ENCODE measurements at places on chromosomes 2 and 18.

GRCh38 chr2:150653351-150653750 is 165.9 kb upstream of the RND3 start:
- no peak for DNase-seq

GRCh38 chr18:22634464-22634863 is 216.7 kb upstream of the CTAGE1 start:
- no peak for DNase-seq

- no peak for DNase-seq
These were observed 133.4 kb downstream of the NDUFA10 start for GRCh38 chr2:239891698-239892097.

DNA sequence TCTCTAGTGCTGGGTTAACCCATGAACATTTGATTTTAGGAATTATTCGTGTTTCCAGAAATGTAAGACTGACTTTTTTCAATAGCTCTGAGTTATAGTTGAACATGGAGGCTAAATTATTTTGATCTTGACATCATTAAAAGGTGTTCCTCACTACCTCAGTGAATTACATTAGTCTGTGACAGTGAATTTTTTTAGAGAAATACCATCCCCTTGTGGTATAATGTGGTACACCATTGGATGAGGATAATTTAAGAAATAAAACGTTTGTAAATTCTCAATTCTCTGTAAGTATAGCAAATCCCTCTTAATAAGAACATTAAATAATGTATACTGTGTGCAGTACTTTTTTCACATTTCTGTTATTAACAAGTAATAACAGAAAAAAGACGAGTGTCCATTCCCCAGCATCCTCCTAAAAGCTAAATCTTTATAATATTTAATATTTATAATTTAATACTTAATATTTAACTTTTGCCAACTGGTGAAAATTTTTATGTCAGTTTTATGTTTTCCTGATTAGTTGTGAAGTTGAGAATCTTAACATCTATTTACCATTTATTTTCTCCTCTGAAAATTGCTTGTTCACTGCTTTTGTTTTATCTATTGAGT is 70.3 kb upstream of the CWC22 start:
- DNase-seq, result no peak

DNA sequence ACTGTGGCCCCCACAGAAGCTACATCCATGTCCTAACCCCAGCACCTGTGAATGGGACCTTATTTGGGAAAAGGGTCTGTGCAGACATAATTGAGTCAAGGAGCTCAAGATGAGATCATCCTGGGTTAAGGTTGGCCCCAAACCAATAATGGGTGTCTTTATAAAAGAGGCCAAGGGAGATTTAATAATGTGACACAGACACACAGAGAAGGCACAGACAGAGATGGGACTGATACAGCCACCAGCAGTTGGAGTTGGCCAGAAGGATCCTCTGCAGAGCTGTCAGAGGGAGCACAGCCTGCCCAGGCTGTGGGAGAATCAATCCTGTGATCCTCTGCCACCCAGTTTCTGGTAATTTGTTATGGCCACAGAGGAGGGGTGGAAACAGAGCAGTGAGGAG is 26.0 kb downstream of the SNORC start:
- no peak for DNase-seq

- no peak for DNase-seq
These were observed 36.0 kb upstream of the TTC27 start for GRCh38 chr2:32591669-32592463.

DNA sequence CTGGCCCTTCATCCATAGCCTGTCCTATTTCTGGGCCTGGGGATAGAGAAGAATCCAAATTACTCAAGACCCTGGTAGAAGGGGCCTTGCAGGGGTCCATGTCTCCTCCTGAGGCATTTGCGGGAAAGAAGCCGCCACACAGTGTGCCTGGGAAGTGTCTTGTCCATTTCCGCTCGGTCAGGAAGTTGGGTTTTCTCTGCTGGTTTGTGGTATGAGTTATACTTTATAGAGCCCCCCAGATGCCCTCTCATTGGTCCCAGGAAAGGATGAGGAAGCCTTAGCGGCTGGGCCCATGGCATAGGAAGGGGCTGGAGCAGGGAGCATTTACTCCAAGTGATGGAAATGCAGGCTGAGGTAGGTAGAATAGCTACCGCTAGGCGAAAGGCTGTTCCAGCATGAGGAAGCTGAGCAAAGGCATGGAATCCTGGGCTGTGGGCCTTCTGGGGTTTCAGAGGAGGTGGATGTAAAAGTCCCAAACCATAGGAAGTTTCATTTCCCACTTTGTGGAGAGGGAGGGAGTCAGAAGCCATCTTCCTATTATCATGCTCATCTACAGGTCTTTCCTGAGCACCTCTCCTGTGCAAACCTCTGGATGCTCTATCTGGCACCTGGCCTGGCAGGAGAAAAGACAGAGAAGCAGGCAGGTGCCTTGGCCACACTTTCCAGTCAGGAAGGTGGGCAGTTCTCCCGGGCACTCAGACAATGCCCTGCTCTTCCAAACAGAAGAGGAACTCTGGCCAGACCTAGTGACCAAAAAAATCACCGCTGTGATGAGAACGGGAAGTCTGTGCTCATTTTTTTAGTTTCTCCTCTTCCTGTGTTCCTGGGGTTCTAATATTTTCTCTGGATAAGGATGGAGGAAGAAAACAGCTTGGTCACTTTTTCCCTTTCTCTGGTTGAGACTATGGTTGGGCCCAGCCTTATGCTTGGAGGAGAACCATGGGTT is 2.6 kb upstream of the CD207 start:
- no peak for DNase-seq

DNA sequence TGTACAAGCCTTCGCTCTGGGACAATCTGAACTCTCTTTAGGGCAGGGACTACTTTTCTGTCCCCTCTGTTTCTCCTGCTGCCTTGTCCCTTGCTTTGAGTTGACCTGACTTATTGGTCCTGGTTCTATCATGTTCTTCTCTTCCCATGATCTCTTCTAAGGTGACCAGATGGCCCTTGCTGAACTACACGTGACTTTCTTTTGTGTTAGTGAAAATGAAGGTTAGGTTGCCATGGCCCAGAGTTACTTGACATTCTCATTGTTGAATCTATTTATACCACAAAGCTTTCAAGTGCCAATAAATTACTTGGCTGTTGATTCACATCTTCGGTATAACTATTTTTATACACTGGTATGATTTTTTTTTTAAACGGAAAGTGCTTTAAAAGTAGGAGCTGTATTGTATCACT is 24.4 kb downstream of the MRPL33 start:
- no peak for DNase-seq

GRCh38 chr2:242052421-242052820 is 182.9 kb downstream of the RTP5 start:
- DNase-seq, result no peak

GRCh38 chr2:86633155-86633651 is 9.5 kb upstream of the RNF103 start:
- no peak for DNase-seq

GRCh38 chr2:127651971-127652550 is 6.1 kb downstream of the GPR17 start:
- no peak for DNase-seq

DNA sequence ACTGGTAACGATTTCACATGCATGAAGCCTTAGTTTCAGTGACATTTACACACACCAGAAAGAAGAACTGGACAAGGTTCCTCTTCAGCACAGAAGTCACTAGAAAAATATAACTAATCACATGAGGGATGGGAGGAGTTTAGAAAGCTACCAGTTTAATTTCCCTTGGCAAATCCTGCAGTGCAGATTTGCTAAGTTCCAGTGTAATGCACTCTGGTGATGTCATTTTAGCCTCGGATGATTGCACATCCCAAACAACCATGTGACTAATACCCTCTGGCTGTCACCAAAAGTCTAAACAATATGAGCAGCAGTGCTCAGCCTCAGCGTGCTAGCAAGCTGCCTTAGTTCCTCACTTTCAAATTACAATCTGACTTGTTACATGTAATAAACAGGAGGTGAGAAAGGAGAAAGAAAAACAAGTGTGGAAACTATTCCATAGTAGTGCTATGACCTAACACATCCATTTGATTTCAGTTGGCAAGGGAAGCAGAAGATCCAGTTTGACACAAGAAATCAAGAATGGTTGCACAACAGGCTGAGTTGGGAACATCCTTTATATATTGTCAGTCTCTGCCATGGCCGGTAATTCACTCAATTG is 35.3 kb upstream of the PPP1CB start:
- no peak for DNase-seq

GRCh38 chr18:75654851-75655751 is 227.6 kb upstream of the SMIM21 start:
- no peak for DNase-seq

DNA sequence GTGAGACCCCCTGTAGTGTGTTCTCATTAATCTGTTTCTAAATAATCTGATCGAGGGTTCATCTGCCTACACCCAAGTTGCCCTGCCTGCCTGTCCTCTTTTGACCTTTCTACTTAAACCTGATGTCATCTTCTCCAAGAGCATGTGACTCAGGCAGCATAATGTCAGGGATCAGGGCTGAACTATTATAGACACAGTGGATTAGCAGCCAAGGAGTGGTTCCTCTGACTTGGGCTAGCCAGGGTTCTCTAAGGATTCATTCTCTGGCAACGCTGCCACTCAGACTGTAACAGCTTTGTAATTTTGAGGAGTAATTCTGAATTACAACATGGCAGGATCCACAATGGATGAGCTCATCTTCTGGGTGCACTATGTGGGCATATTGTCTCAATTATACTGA is 124.0 kb downstream of the MDH1 start:
- no peak for DNase-seq

GRCh38 chr2:62934517-62934916 is 116.1 kb upstream of the OTX1 start:
- no peak for DNase-seq

GRCh38 chr2:45131587-45131986 is 122.3 kb upstream of the SIX2 start:
- DNase-seq, result no peak

DNA sequence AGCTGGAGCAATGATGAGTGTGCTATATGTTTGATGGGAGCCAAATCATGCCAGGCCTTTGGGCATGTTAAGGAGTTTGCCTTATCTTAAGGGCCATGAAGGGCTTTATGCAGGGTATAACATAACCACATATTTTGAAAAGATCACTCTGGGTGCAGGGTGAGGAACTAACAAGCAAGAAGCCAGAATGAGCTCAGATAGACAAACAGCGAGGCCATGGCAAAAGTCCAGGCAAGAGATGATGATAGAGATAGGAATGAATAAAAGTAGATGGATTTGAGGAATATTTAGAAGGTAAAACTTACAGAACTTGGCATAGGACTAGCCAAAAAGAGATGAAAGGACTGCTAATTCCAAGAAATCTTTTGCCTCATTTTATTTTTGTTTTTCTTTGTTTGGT is 6.7 kb downstream of the GALNT3 start:
- no peak for DNase-seq

DNA sequence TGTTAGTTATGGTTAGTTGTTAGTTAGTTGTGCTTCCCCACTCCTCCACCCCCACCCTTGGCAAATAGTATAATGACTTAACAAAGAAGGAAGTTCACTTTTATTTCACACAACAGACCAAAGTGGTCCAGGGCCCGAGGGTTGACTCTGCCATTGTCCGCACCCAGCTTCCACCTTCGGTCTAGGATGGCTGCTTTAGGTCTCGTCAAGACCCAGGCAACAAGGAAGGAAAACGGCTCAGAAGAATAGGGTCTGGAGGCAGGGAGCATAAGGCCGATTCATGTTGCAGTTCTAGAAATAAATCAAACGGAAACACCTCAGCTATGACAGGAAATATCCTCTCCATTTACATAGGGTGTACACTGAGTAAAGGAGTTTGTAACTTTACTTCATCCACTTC is 206.0 kb upstream of the CXCR4 start:
- no peak for DNase-seq

DNA sequence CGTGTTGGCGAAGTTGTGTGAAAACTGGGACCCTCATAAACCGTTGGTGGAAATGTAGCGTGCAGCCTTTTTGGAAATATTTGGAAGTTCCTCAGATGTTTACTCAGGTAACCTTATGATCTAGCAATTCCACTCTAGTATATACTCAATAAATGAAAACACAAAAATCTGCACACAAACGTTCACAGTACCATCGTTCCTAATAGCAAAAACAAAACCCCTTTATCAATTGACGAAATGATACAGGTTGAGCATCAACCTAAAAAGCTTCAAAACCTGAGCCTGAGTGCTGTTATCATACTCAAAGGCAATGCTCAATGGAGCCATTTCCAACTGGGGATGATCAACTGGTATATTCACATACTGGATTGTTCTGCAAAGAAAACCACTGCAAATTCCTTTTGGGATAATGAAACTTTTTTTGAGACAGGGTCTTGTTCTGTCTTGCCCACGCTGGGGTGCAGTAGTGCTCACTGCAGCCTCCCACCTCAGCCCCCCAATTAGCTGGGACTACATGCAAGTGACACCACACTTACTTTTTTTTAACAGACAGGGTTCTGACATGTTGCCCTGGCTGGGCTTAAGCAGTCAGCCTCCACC is 777 bp upstream of the C18orf32 start:
- no peak for DNase-seq

DNA sequence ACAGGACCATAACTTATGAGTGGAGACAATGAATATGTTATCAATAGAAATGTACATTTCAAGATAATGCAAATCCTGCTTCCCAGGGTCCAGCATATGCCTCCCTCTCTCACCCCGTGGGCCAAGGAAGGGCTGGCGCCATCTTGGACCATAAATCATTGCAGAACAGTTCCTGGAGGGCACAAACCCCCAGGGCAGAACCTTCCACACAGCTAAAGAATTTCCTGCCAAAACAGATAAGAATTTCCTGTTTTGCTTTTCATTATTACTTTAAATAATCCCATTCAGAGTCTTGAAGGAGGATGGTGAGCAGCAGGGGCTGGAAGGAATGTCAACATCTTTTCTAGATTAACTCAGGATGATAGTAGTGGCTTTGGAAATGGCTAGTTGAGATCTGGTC is 53.7 kb downstream of the EHD3 start:
- no peak for DNase-seq

DNA sequence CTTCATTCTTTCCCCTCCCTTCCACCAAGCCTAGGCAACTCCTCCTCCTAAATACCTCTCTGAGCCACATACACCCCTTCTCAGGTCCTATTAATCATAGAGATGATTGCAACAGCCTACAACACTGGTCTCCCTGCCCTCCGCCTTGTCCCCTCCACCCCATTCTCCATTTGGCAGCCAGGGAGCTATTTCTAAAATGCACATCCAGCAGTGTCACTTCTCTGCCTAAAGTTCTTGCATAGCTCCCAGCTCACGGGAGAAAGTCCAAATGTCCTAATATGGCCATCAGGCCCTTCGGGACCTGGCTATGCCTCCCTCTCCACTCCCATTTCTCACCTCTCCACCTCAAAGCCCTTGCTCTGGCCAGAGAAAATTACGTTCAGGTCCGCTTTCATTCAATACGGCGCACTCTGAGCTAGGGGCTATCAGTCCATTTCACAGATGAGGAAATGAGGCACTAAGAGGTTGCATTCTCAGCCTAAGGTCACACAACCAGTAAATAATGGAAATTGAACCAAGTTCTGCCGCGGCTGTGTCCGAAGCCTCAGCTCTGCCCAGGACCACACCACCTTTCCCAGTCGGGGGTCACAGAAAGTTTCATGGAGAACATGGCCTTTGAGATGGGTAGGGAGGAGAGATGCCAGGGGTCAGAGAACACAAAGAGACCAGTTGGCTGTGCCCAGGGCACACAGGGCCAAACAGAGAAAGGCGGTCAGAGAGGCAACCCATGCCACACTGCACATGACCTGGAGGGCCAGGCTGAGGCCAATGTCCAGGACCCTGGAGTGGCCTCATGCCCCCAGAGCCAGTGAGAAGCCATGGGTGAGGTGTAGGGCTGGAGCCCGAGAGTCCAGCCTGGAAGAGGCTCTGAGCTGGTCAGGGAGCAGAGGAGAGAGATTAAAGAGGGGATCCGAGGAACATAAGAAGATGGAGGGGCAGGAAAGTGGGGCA is 72.8 kb downstream of the TNS1 start:
- no peak for DNase-seq

GRCh38 chr2:206424134-206424533 is 19.2 kb upstream of the ADAM23 start:
- no peak for DNase-seq
